A549 treated with ZK216348 at 1 μM for 4 hours (cell line): ENCODE measurements at places on chromosomes 13 and 19. TPM values are rescaled to one million over a fixed set of nuclear protein-coding genes. Genes with fewer than 3 reads are reported as not detected.

TTC9B gene
- 0.34 to 0.47 TPM (median 0.43 TPM) in 4 of 5 replicates, not detected in the other for total RNA-seq

FFAR3 gene
- total RNA-seq = not detected in 5 replicates

GDF15 gene
- total RNA-seq = 15.2 to 41.1 TPM (median 30.8 TPM) in 5 replicates

RNF225 gene
- total RNA-seq = not detected in 5 replicates

HSH2D gene
- total RNA-seq = 0.11 to 0.19 TPM in 2 of 5 replicates, not detected in the others

ZNF442 gene
- total RNA-seq = not detected in 5 replicates

PDCD5 gene
- total RNA-seq = 402 to 538 TPM (median 450 TPM) in 5 replicates

FAM83E gene
- total RNA-seq = 0.34 to 0.72 TPM (median 0.42 TPM) in 4 of 5 replicates, not detected in the other

DIRAS1 gene
- 3.2 to 5.1 TPM (median 4.2 TPM) in 5 replicates for total RNA-seq

CTXN1 gene
- 6.0 to 28.0 TPM (median 24.6 TPM) in 5 replicates for total RNA-seq

GPR4 gene
- total RNA-seq = 0.21 to 0.69 TPM (median 0.30 TPM) in 5 replicates
